Spleen (tissue), 13 donors: ENCODE measurements at places on chromosomes 5 and 9. TPM values are rescaled to one million over a fixed set of nuclear protein-coding genes. Genes with fewer than 3 reads are reported as not detected.
A peak's percentile ranks its signal among the peaks of the same experiment; 100 is the strongest.

GRCh38 chr5:40679148-40679912 is 385 bp upstream of the PTGER4 start:
- peak overlapping the region; percentile 91 for H3K4me3 ChIP-seq
- no peaks in the 10 kb centered on the region for H3K36me3 ChIP-seq
- peak overlapping the region; percentile 93 for H3K27ac ChIP-seq
- H3K4me1 ChIP-seq, result peaks cover 86% of the 10 kb centered on the region
- peak; percentile 98 for DNase-seq

GRCh38 chr5:155867522-155868088 is 459.4 kb upstream of the SGCD start:
- no peaks in the 10 kb centered on the region for H3K4me1 ChIP-seq
- H3K27me3 ChIP-seq, result no peaks in the 10 kb centered on the region
- no peak overlapping the region for H3K27ac ChIP-seq

DNA sequence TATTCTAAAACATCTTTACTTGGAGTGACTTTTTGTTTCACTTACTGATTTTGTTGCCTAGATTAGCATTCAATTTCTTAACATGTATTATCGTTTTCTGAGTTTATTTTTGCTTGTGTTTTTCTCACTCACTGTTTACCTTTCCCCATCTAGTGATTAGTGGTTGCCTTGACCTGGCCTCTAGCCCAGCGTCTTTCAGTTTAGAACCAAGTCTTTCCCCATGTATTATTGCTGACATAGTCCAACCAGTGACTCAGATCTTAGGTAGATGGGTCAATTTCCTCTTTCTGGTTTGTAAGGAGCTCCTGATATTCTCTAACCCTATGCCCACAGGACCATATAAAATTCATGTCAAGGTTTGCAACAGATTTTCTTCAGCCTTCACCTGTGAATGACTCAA is 135.5 kb downstream of the PRR16 start:
- no peaks in the 10 kb centered on the region for H3K4me1 ChIP-seq
- no peak for DNase-seq
- H3K27ac ChIP-seq, result no peak overlapping the region
- no peaks in the 10 kb centered on the region for H3K36me3 ChIP-seq
- no peaks in the 10 kb centered on the region for H3K27me3 ChIP-seq

GRCh38 chr5:126234563-126235195 is 188.5 kb upstream of the GRAMD2B start:
- H3K27me3 ChIP-seq, result no peaks in the 10 kb centered on the region
- no peak overlapping the region for H3K27ac ChIP-seq
- no peak overlapping the region for H3K4me3 ChIP-seq
- no peaks in the 10 kb centered on the region for H3K4me1 ChIP-seq

- no peak overlapping the region for H3K27ac ChIP-seq
- no peak overlapping the region for H3K4me3 ChIP-seq
- DNase-seq, result no peak
- no peaks in the 10 kb centered on the region for H3K27me3 ChIP-seq
- peaks cover 32% of the 10 kb centered on the region for H3K4me1 ChIP-seq
- H3K36me3 ChIP-seq, result no peaks in the 10 kb centered on the region
Measured at GRCh38 chr5:96703995-96704394, 41.8 kb downstream of the CAST start.

GRCh38 chr5:74816875-74817274 is 49.3 kb downstream of the FAM169A start:
- no peak overlapping the region for H3K27ac ChIP-seq
- H3K36me3 ChIP-seq, result no peaks in the 10 kb centered on the region
- no peaks in the 10 kb centered on the region for H3K27me3 ChIP-seq
- H3K4me3 ChIP-seq, result no peak overlapping the region
- DNase-seq, result no peak

DNA sequence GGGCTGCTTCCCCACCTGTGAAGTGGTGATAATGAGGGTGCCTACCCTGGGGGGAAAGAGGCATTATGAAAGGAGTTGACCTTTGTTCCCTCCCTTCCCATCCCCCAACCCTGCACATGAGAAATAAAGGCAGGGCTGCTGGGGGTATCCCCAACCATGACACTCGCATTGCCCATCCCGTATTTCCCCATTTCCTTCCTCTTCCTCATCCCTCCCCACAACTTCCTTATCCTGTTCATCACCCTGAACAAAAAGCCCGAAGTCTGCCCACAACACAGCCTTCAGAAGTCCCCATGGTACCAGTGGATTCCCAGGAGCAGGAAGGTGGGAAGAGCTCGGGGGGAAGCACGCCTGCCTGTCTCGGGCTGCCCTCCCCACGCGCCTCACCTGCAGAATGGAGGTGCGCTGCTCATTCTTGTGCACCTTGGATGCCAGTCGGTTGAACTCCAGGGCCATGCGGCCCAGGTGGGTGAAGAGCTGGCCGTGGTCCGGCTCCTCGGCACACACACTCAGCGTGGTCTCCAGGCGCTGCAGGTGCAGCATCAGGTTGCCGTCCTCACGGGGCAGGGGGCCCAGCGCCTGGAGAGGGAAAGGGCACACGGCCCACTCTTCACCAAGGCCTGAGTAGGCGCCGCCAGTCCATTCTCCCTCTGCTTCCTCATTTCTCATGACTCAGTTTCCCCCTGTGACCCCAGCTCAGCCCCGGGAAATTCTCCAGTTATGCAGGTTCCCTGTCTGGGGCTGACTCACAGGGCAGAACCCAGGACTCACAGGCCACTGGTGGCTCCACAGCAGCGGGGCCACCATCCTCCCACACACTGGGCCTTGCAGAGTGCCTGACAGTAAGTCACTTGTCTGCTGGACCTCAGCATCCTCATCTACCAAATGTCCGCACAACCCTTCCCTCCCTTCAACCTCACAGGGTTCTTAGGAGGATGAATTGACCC is 24.2 kb downstream of the TNIP1 start:
- no peaks in the 10 kb centered on the region for H3K27me3 ChIP-seq
- H3K4me3 ChIP-seq, result no peak overlapping the region
- H3K27ac ChIP-seq, result no peak overlapping the region
- DNase-seq, result peak; percentile 79
- peaks cover 98% of the 10 kb centered on the region for H3K36me3 ChIP-seq

GRCh38 chr5:80238778-80239679 is 16.8 kb downstream of the SERINC5 start:
- H3K36me3 ChIP-seq, result no peaks in the 10 kb centered on the region
- no peak overlapping the region for H3K4me3 ChIP-seq
- peaks cover 29% of the 10 kb centered on the region for H3K4me1 ChIP-seq
- no peak overlapping the region for H3K27ac ChIP-seq

- H3K4me1 ChIP-seq, result peaks cover 17% of the 10 kb centered on the region
- no peak overlapping the region for H3K4me3 ChIP-seq
- no peak for DNase-seq
- H3K36me3 ChIP-seq, result peaks cover 56% of the 10 kb centered on the region
Measured at GRCh38 chr9:114027159-114027862, 50.8 kb downstream of the AMBP start.

GRCh38 chr9:35619800-35620158 is 1.6 kb upstream of the CD72 start:
- H3K27ac ChIP-seq, result peak overlapping the region; percentile 81
- H3K4me3 ChIP-seq, result no peak overlapping the region

GRCh38 chr5:169765176-169765996 is 128.3 kb downstream of the DOCK2 start:
- DNase-seq, result no peak
- H3K4me3 ChIP-seq, result no peak overlapping the region
- peaks cover 10% of the 10 kb centered on the region for H3K4me1 ChIP-seq
- H3K36me3 ChIP-seq, result peaks cover 94% of the 10 kb centered on the region

DNA sequence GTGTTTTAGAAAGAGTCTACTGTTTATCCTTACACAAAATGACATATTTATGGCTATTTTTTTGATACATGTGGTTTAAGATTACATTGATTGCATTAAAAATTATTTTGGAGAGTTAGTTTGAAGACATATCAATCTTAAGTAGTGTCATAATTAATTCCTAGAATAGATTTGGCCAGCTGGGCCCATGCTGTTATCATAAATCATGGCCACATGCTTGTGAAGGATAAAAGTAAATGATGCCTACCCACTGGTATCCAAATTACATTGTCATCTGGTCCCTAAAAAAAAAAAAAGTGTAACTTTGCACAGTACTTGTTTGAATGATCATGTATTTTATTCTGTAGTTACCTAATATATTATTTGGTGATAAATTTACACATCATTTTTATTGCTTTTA is 96.9 kb downstream of the PARP8 start:
- H3K36me3 ChIP-seq, result peaks cover 87% of the 10 kb centered on the region
- no peak overlapping the region for H3K4me3 ChIP-seq
- no peak for DNase-seq
- no peaks in the 10 kb centered on the region for H3K27me3 ChIP-seq
- H3K4me1 ChIP-seq, result no peaks in the 10 kb centered on the region

DNA sequence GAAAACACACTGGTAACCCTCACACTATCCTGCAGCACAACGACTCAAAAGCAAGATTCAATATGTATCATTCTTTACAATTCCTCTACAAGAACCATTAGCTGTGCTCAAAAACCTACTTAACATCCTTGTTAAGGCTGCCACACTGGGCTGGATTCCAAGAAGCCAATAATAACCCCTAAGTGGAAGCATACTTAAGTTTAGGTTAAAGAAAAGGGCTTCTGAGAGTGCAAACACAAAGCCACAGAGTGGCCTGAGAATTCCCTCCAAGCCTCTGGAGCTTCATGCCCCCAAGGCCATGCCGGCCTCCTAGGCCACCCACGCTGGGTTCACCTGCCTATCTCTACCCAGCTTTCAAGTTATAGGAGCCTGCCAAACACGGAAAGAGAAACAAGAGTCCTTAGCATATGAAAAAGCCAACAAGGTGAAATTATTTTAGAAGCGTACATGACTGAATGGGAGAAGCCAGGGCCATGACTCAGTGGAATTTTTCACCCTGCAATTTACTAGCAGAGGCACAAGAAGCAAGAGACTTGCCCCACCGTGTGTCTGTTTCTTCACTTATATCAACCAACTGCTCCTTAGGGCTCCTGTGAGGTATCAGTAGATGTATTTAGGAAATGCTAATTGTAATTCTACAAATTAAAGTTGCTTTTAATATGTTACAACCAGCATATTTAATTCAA is 293.0 kb downstream of the SPOCK1 start:
- H3K27me3 ChIP-seq, result no peaks in the 10 kb centered on the region
- H3K27ac ChIP-seq, result no peak overlapping the region
- no peaks in the 10 kb centered on the region for H3K4me1 ChIP-seq
- DNase-seq, result no peak

DNA sequence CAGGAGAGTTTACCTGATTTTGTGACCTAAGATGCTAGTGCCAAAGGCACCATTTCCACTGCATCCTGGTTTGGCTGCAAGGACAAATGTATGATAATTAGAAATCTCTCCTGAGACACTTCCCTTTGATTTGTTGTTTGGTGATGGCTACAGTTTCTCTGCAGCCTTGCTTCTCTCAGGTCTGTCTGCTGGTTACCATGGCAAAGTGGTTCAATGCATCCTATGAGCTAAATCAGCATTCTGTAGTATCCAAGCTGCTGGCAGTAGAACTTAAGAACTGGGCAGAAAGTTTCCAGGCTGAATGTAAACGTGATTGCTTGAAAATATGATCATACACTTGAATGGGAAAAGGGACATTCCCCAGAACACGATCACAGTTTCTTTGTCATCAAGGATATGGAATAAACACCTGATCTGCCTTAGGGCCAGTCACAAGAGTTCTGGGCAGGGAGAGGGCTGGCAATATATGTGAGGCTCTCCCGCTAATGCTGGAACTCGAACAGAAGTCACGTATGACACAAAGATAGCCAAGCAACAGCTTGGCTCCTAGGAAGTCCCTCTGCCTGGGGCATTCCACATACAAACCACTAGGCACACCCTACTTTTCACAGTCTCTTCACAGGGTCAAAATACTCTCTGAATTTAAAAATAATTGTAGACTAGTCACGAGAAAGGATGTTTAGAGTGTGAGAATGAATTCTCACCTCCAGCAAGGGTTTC is 138.1 kb upstream of the GRAMD2B start:
- H3K4me3 ChIP-seq, result no peak overlapping the region
- H3K4me1 ChIP-seq, result no peaks in the 10 kb centered on the region
- DNase-seq, result no peak
- no peak overlapping the region for H3K27ac ChIP-seq
- H3K36me3 ChIP-seq, result no peaks in the 10 kb centered on the region

DNA sequence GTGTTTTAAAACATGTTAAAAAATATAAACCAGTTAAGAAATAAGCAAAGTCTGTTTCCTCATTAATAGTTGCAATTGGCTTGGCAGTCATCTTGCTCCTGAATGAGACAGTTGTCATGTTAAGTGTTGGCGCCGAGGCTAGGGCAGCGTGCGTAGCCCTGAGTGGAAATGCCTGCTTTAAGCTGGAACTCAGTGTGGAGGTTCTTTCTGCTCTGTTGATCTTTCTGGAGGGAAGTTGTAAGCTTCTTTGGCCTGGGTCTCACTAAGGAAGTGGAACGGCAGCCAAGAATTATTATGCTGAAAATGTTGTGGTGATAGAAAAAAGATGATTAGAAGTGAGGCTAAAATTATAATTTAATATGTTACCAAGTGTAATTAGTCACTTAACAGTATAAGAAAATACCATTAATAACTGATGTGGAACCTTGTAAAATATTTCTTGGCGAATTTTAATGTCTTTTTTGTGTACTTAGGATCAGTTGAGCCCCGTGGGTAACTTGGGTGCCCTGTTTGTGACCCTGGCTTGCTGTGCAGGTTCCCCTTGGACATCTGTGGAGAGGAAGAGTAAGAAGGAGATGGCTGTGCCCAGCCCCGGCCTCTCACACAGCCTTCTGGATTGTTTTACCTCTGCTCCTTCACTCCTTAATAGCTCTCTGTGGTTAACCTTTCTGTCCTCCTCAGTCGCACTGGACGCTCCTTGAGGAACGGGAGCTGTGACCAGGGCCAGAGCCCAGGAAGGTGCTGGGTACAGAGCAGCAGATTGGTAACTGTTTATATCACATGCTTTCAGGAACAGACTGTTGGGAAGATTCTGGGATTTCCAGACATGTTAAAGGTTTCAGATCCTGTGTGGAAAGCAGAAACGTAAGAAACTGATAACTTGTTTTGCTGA is 31.0 kb downstream of the PCBD2 start:
- H3K36me3 ChIP-seq, result peaks cover 13% of the 10 kb centered on the region
- H3K4me3 ChIP-seq, result no peak overlapping the region
- no peak overlapping the region for H3K27ac ChIP-seq

DNA sequence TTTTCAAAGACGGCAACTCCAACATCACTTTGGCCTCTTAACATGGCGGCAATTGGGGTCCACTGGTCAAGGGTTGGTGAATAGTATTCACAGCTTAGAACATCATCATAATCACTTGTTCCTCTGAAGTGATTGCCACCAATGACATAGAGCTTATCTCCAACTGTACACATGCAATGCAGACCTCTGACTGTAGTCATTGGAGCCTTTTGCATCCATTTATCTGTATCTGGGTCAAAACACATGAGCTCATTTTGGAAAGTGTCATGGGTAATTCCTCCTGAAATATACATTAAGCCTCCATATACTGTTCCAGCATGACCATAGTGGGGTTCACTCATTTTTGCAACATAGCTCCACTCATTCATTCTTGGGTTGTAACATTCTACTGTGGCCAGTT is 2.0 kb downstream of the KLHL9 start:
- no peak overlapping the region for H3K27ac ChIP-seq
- no peaks in the 10 kb centered on the region for H3K36me3 ChIP-seq
- no peak for DNase-seq
- H3K4me1 ChIP-seq, result peaks cover 39% of the 10 kb centered on the region

GRCh38 chr9:85717220-85717619 is 24.5 kb downstream of the AGTPBP1 start:
- H3K4me1 ChIP-seq, result peaks cover 39% of the 10 kb centered on the region
- H3K27me3 ChIP-seq, result no peaks in the 10 kb centered on the region
- no peaks in the 10 kb centered on the region for H3K36me3 ChIP-seq
- H3K27ac ChIP-seq, result peak overlapping the region; percentile 1
- no peak for DNase-seq

FKBP15 gene
- 54.8 TPM for total RNA-seq

PCDHB9 gene
- total RNA-seq, result 1.2 TPM

ZBTB26 gene
- total RNA-seq, result 9.4 TPM

C5orf52 gene
- not detected for total RNA-seq

SOX30 gene
- total RNA-seq, result 0.09 TPM

CCDC187 gene
- 0.09 TPM for total RNA-seq
